Motor neuron (in vitro differentiated cells): ENCODE measurements at places on chromosomes 5 and 9.
A peak's percentile ranks its signal among the peaks of the same experiment; 100 is the strongest.

DNA sequence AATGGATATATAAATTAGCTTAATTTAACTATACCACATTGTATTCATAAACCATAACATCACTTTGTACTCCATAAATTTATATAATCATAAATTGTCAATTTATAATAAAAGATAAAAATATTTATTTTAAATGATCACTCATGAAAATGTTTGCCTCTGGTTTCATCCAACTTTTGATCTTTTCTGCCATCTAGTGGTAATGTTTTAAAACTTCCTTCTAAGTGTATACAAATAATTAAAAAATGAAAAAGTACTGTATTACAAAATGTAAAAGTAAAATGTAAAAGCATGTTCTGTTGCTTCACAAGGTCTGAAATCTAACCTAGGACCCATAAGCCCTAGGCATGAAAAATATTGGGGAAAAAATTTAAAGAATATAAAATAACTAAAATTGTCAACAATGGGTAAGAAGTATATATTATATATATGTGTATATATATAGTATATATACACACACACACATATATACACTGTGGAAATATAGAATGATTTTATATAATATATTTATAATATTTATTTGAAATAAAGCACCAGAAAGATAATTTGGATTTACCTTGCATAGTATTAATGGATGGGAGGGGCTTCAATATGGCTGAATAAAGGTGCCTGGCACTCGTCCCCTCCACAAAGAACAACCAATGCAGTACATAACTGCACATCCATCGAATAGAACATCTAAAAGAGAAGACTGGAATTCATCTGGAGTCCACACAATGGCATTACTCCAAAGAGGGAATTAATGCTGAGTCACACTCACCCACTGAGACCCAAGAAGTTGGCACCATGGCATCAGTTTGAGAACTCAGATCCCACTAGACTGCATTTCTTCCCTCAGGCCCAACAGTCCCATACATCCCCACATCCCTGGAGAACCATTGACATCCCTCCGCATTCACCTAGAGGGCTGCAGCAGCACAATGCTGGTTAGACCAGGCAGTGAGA lies 32.5 kb downstream of the ANXA1 start:
- no peak for ATAC-seq

DNA sequence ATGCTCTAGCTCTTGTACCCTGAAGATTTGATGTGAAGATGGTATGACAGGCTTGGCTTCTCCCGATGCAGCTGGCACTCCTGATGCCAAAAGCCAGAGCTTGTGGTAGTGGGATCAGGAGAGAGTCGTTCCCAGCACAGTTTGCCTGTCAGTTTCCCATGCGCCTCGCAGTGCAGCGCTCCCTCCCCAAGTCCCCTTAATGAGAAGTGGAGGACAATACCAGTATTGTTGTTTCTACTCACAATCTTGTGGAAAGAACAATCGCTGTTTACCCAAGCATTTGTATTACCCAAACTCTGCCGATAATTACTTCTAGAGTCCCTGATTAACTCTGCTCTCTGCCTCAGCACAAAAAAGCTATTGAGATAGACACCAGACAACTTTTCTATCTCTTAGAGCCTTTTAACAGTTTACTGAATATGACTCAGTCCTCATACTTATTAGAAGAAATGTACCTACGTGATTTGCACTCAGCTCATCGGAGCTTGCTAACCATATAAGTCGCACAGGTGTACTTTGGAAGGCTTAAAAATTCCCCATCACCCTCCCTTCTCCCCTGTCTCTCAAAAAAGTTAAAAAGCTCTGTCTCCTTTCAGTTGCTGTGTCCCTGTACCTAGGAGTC lies 283.2 kb upstream of the TMEM161B start:
- no peak for ATAC-seq

DNA sequence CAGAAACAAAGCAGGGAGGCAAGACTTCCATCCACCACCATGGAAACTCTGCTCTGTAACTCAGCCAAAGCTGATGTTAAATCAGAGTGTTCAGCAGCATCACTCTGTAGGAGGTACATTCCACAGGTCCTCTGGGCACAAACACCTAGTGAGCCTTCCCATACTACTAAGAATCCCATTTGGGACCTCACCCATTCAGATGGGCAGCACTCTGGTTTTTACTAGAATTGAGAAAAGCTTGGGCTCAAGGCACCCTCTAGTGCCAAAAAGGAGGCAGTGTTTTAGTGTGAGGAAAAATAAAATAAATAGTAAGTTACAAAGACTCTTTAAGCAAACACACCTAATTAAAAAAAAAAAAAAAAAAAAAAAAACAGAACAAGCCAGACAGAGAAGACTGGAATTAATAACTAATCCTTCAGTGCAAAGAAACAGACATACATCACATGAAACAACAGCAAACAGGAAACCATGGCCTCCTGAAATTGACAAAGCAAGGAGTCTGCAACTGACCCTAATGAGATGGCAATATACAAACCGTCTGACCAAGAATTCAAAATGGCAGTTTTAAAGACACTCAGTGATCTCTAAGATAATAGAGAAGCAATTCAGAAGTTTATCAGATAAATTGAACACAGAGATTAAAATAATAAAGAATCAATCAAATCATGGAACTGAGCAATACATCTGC lies 159.5 kb downstream of the GNA14 start:
- ATAC-seq = no peak

GRCh38 chr5:127609957-127610356 lies 38.9 kb upstream of the CTXN3 start:
- ATAC-seq = no peak

- ATAC-seq = no peak
Measured at GRCh38 chr9:77218612-77219011, 41.3 kb downstream of the VPS13A start.

GRCh38 chr5:57776035-57776434 lies 293.4 kb upstream of the ACTBL2 start:
- peak; percentile 29 for ATAC-seq

GRCh38 chr5:174419540-174420132 lies 304.7 kb upstream of the MSX2 start:
- ATAC-seq = peak; percentile 99

DNA sequence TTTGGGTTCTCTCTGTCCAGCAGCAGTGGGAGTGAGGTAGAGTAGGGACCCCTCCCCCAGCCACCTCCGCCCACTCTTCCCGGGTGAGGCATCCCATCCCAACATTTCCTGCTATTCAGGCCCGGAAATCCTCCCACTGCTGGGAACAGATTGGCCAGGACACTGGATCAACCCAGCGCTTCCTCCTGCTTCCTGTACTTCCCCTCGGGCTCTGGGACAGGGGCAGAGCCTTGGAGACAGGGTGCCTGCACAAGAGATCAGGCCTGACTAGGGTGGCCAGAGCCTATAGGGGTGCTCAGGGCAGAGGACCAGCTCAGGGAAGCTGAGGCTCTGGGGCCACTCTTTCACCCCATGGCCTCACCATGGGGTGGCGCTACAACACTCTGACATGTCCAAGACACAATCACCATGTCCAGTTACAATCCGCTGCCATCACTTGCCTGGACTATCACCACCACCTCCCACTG lies 14.5 kb downstream of the SH2D3C start:
- peak; percentile 2 for ATAC-seq

DNA sequence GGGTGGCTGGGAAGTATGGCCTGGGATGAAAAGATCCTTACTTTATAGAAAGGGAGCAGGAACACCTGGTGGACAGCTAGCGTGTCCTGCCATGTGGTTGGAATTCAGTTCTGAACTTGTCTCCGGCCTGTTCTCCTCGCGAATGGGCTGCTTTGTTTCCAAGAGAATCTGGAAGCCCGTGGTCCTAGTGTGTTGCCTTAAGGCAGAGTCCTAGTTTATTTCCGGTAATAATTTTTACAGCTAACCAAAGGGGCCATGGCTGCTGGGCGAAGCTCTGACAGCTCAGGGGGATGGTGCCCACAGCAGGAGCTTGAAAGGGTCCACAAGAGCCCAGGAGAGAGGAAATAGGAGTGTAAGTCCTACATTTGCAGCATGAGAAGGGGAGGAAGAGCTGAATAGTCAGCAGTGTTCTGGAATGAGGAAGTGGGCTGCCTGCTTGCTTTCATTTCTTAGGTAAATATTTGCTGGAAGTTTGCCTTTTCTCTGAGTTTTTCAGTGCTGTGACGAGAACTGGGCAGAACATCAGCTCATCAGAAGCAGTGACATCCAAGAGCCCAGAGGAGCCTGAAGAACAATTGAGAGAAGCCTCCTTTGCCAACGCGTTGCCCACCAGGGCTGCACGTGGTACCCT lies 13.1 kb upstream of the IGFBPL1 start:
- no peak for ATAC-seq

GRCh38 chr5:69450116-69450515 lies 35.2 kb downstream of the MARVELD2 start:
- ATAC-seq = no peak

- no peak for ATAC-seq
Measured at GRCh38 chr5:125109816-125110215, 363.4 kb upstream of the ZNF608 start.

GRCh38 chr9:31916591-31917241 lies 467.7 kb upstream of the ACO1 start:
- ATAC-seq = no peak

DNA sequence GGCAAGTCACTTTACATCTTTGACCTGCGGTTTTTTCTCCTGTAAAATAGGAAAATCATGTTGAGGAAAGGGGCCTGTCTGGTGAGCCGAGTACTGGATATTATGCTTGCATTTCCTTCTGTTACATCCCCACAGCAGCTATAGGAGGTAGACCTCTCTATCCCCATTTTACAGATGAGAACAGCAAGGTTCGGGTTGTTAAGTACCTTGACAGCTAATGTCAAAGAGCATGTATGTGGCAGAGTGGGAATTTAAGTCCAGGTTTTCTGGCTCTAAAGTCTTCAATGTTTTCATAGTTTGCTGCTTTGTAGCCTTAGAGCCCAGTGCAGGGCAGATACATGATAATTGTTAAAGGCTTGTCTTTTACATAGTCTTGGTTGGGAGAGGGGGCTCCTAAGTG lies 2.8 kb downstream of the TMEM268 start:
- ATAC-seq = no peak

GRCh38 chr9:12697719-12698118 lies 4.5 kb downstream of the TYRP1 start:
- no peak for ATAC-seq

DNA sequence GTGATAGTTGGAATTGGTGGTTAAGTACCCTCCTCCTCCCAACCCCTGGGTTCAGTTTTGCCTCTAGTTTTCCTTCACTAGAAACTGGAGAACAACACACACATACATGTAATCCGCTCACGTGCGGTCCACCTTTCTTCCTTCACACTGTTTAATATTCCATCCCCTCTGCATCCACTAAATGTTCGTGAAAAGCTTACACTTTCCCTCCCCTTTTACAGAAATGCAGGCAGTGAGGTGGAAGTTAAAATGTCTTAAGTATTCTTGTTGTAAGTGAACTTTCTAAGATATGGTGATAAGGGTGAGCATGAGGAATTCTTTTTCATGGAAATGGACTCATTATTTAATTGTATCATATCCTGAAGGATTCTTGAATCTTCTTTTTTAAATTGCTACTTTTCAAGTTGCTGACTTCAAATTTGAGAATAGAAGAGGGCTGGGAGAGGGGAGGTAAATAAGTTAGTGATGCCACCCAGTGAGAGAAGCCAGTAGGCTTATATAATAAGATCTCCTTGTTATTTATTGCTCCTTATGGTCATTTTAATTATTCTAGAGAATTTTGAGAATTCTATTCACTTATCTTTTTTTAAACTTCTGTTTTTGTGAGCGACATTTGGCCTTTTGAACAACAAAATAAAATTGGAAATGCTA lies 90.2 kb downstream of the TLE4 start:
- no peak for ATAC-seq

GRCh38 chr9:122151267-122151828 lies 8.2 kb downstream of the NDUFA8 start:
- ATAC-seq = peak; percentile 36

DNA sequence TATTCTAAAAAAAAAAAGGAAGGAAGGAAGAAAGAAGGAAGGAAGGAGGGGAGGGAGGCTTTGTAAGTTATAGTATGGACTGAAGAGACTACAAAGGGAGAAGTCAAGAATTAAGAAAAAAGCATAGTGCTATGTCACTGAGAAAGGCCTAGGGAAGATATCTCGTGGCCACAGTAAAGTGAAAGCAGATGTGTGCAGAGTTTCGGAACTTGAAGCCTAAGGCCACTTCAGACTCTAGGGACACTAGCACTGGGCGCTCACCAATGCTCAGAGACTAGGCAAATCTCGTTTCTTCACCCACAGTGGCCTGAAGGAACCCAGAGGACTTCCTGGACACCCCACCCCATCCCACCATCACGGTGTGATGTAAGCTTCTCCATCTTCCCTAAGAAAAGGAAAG lies 181.4 kb upstream of the TRPM3 start:
- ATAC-seq = peak; percentile 95

DNA sequence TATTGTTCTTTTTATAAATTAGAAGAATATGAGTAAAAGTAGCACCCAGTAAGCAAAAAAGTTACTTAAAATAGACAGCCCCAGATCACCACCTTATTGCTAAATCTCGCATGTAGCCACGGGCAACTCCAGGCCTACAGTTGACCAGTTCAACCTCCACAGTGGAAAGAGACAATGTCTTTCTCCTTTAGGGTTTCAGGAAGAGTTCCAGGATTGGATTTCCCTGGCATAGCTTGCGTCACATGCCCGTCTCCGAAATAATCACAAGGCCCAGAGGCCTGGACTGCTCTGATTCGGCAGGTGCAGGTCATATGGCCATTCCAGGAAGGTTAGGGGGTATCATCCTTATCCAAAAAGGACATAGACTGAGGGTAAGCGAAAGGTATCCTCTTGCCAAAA lies 9.9 kb upstream of the PFDN1 start:
- ATAC-seq = no peak

DNA sequence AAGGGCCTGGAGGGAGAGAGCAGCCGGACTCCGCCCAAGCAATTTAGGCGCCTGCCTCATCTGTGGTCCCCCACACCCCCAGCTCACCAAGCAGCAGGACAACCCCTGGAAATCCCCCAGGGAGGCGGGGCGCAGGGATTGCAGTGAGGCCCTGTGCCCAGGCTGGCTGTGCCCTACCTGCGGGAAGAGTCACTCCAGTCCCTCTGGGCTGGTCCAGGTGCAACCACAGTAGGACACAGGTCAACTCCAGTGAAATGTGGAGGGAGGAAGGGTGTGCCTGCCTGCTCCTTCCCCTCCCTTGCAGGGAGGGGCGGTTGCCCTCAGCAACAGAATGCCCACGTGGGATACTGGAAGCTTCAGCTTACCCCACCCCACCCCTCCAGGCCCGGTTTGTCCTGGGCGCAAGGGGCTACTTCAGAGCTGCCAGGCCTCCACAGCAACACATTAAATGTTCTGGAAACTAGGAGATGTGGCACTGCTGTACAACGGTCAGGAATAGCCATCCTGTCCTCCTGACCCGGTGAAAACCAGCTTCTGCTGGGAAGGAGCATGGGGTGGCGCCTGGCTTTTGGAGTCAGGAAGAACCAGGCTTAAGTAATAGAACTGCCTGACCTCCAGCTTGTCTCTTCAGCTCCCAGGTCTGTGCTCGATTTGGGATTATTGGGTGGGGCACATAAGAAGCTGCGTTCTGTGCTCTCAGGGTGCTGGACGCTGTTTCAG lies 22.5 kb downstream of the ABO start:
- ATAC-seq = peak; percentile 96

- no peak for ATAC-seq
Measured at GRCh38 chr9:117046666-117047327, 359.7 kb downstream of the TRIM32 start.

- no peak for ATAC-seq
Measured at GRCh38 chr9:132646726-132647125, 23.1 kb downstream of the DDX31 start.
